ENCODE measurements at places on chromosomes 12 and 14.

DNA sequence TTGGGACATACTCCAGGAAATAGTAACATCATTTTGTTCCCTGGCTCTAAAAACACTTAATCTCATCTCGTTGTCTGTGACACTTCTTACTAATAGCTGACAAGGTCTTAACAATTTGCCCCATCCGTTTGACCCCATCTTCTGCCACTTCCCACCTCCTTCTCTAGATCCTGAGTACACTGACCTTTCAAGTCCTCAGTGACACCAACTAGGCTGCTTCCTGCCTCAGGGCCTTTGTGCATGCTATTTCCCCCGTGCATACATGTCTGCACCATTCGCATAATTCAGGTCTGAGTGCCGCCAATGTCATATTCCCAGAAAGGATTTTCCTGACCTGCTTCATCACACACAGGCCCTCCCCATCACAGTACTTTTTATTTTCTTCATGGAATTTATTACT, 70.6 kb upstream of the CCND2 start:
- no peak for DNase-seq

DNA sequence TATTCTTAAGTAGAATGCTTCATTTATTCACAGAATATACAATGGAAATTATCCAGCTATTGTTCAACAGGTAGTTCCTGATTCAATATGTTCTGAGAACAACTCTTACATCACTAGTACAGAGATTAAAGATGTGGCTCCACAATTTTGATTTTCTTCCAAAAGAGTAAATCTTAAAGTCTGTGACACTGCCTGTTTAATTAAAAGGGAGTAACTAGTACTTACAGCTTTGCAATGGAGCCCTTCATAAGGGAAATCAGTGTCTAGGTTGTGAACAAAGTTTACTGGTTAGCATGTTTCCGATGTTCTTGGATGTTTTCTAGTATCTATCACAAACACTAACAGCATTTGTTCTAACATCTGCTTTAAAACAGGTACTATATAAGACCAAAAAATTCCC, 30.8 kb downstream of the MIA2 start:
- peak; percentile 12 for DNase-seq

GRCh38 chr12:49791700-49792099, 36.5 kb downstream of the NCKAP5L start:
- DNase-seq, result no peak

DNA sequence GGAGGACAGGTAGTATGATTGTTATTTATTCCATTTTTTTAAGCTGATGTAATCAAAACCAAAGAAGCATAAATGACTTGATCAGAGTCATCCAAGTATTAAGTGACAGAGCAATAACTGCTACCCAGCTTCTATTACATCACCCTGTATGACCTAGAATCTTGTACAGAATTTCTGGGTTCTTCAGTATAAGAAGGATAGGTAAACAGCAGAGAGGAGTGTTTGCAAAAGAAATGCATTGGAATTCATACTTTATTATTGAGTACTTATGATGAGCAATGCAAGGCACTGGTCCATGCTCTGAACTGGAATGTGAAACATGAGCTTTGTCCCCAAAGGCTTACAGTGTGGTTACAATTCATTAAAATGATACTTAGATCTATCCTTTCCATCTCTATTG, 916.8 kb downstream of the DIO2 start:
- no peak for DNase-seq

GRCh38 chr12:111841236-111841749, 735 bp upstream of the MAPKAPK5 start:
- DNase-seq, result no peak

DNA sequence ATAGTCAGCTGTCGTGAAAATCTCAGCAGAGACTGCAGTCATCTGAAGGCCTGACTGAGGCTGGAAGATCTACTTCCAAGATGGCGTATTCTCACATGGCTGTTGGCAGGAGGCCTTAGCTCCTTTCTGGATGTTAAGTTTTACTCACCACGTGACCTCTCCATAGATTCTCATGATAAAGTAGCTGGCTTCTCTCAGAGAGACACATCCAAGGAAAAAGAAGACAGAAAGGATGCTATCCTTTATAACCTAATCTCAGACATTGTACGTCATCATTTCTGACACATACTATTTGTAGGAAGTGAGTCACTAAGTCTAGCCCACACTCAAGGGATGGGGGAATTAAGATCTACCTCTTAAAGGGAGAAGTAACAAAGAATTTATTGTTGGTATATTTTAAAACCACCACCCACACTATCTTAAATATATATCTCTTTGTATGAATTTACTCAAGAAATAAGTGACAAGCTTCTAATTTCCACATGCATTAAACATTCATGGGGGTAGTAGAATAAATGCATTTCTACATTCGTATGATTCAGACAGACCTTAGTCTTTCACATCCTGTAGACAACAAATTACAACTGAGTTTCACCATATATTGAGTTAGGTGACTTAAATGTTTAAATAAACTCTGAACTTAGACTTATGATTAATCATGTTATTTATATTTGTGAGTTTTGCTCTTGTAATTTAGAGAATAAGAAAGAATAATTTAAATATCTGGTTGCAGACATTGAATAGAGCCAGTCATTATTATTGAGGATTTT, 411.0 kb downstream of the LRIG3 start:
- DNase-seq, result no peak

- no peak for DNase-seq
These were observed 672 bp upstream of the SCFD1 start for GRCh38 chr14:30621354-30621939.

GRCh38 chr14:75523771-75524171, 1.5 kb downstream of the BATF start:
- no peak for DNase-seq

- no peak for DNase-seq
These were observed 7.7 kb upstream of the ASB2 start for GRCh38 chr14:93984070-93984469.

- no peak for DNase-seq
These were observed 2.3 kb downstream of the LRRC74A start for GRCh38 chr14:76828339-76829012.

DNA sequence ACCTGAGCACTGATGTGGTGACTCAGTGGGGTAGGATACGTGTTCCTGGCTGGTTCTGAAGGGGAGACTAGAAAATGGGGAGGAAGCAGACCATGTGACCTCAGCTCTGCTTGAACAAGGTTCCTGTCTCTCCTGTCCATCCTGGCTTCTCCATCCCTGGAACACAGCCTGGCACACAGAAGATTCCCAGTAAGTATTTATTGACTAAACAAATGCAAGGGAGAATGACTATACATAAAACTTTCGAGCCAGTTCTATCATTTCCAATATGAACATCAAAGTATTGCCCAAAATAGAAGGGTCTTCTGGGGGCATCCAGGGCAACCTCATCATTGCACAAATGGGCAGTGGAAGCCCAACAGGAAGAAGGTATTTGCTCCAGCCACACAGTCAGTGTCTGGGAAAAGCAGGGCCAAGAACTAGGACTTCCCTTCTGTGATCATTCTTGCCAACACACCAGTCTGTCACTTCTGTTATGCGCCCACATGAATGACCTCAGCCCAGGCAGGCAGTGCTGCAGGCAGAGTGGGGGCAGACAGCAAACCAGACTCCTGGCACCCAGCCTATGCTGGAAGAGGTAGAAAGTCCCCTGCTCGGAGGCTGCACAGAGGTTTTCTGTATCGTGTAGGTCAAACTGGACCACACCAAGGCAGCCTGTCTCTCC, 5.6 kb upstream of the SERPINA9 start:
- DNase-seq, result no peak

- DNase-seq, result peak; percentile 85
These were observed 20.4 kb upstream of the ATP5MC2 start for GRCh38 chr12:53696285-53696654.

- no peak for DNase-seq
These were observed 45.4 kb downstream of the DUSP6 start for GRCh38 chr12:89306827-89307473.

- no peak for DNase-seq
These were observed 78.1 kb upstream of the GALNT9 start for GRCh38 chr12:132407451-132407961.

DNA sequence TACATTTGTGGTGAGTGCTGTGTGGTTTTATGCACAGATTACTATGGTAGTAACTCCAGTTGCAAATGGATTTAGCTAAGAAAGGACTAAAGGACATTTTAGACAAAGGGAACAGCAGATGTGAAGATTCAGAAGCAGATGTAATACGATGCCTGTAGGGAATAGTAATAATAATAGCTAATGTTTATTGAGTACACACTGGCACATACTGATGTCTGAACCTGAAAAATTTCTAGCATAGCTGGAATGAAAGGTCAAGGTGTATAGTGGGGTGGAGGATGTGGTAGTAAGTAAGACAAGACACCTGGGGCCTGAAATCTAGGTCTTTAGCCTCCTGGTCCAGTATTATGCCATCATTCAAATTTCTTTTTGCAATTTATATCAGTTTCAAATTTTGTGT, 54.3 kb upstream of the LRTM2 start:
- no peak for DNase-seq

DNA sequence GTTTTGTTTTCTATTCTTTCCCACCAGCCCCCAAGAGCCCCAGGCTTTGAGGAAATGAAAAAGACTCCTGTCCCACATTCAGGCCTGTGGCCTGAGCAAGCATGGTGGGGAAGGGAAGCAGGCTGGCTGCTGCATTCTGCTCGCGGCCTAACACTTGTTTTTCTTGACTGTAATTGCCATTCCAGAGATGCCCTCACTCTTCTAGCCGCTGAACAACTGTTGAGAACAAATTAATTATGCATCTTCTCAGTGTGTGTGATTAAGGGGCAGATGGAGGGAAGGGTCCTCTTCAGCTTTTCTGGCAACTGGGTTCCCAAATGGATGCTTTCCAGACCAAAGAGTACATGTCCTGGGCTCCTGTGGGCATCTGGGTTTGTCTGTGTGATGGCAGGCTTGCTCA, 43.3 kb downstream of the ADCK1 start:
- no peak for DNase-seq

GRCh38 chr12:6337958-6338433, 3.9 kb downstream of the TNFRSF1A start:
- peak; percentile 27 for DNase-seq

GRCh38 chr12:88590851-88591250, 10.6 kb upstream of the KITLG start:
- no peak for DNase-seq

- no peak for DNase-seq
These were observed 90.8 kb downstream of the LGMN start for GRCh38 chr14:92657457-92658142.

DNA sequence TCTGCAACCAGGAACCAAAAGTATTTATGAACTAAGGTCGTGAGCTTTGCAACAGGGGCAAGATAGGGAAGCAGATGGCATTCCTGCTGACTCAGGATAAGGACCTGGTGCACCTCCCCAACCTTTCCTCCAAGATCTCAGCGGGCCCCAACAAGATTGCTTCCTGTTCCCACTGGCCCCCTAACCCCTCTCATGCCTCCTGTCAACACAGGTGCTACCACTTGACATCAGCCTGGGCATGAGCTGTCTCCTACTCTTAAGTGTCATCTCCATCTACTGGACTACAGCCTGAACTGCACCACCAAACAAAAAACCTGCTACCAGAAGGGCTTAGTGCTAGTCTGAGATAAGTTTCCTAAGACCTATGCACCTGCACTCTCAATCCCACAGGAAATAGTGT, 32.7 kb downstream of the MED6 start:
- DNase-seq, result no peak

DNA sequence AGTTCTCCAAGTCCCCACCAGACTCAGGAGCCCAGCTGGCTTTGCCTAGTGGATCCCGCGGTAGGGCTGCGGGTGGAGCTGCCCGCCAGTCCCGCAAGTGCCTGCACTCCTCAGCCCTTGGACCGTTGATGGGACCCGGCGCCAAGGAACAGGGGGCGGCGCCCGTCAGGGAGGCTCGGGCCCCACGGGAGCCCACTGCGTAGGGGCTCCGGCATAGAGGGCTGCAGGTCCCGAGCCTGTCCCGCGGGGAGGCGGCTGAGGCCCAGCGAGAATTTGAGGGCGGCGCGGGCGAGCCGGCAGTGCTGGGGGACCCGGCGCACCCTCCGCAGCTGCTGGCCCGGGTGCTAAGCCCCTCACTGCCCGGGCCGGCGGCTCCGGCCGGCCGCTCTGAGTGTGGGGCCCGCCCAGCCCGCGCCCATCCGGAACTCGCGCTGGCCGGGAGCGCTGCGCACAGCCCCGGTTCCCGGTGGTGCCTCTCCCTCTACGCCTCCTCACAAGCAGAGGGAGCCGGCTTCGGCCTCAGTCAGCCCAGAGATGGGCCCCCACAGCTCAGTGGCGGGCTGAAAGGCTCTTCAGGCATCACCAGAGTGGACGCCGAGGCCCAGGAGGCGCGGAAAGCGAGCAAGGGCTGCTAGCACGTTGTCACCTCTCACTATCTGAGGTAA, 452.4 kb upstream of the LRFN5 start:
- DNase-seq, result no peak

DNA sequence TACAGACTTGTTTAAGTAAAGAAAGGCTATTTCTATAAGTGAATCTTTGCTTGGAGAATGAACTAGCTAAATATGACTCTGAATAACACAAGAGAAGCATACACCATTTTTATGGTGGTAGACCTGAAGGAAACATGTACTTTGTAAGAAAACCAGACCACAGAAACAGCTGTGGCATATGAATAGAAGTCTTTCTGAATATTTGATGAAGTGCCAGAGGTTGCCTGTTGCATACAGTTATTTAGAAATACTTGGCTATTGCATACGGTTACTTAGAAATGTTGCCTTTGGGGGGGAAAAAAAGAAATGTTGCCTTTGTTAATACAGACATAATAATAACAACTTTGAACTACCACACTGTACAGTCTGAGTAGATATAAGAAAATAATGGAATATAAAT, 16.8 kb upstream of the LEMD3 start:
- DNase-seq, result no peak

DNA sequence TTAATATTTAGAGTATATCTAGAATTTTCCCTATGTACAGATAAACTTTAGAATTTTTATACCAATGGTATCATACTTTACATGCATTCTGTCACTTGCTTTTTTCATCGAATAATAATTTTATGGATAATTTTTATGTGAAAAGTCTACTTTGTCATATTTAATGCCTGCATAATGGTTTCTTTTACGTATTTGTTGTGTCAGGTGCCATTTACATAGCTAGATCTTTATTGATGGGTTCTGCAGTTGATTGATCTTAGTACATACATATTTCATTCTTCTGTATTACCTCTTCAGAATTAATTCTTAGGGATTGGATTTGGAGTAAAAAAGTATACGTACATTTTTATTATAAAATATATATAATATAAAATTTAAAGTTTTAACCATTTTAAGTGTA, 77.7 kb upstream of the NEDD1 start:
- DNase-seq, result no peak

DNA sequence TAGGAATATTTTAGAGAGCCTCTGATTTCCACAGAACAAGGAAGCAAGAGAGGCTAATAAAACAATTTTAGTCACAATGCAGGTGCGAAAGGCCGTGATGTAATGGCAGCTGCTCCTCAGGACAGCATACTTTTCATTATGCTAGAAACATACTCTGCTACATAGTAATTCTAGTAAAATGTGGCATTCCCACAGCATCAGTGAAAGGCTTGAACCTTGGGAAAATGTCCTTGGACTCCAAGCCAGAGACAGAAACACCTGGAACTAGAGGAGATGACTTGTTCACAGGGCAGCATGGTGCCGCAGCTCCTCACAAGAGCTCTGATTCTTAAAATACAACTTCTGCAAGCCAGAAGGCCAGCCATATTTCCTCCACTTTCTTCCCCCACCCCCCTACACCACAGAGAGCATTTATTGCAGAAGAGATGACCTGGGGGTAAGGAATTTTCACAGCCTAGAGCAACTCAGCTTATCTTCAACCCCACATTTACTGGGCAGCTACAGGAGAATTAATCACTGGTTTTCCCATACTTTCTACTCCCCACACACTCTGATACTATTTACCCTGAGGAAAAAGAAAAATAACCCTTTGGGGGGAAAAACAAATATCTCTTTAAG, 15.8 kb downstream of the ABCC9 start:
- no peak for DNase-seq
